Peyer's patch (tissue), 4 donors: ENCODE measurements at places on chromosomes 5 and 9. TPM values are rescaled to one million over a fixed set of nuclear protein-coding genes. Genes with fewer than 3 reads are reported as not detected.

DNA sequence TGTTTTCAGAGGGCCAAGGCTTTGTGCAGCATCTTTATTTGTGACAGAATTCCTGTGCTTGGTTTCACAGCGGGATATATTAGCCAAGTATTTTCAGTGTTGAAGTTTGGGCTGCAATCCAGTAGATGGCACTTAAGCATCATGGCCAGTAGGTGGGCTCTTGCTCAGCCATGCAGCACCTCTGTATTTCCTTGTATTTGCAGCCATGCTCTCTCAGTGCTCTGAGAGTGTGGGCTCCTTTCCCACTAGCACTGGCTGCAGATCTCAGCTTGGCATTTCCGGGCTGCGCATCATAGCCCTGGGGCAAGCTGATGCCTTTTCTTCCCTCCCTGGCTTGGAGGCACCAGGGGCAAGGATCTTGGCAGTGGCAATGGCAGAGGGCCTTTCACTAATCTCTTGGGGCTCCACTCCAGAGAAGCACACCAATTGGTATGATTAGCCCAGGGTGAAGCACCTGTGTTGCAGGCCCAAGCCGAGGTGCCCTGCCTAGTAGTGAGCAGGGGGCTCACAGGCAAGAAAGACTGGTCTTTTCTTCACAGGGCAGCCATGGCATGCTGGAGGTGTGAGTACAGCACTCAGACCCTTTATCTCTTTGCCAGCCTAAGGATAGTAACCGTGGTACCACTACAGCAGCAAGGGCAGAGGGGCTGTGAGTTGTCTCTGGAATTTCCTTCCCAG, 48.3 kb downstream of the SLCO6A1 start:
- DNase-seq, result no peak

DNA sequence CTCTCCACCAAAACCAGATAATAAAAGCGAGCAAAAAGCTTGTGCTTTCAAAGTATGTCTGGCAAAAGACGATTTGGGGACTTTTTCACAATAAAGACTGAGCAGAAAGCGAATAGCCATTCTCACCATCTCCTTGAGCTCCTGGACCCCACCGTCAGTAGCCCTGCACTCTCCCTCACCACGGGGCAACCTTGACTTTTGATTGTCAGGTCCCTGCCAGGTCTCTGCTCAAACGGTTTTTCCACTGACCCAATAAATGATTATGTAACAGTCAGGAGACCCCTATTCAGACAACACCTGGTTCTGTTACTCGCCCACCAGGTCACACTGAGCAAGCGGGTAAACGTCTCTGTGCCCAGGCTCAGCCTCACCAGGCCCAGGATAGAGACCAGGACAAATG, 131.3 kb downstream of the MVB12B start:
- DNase-seq, result peak; percentile 22

- DNase-seq, result no peak
Observed at GRCh38 chr5:55850839-55851674, at the start of gene IL31RA. Gene IL31RA (plus strand): TSS chr5:55851357. CDS start chr5:55851571, 214 bp downstream.

The TMED7 gene
- 119 TPM for total RNA-seq

DNA sequence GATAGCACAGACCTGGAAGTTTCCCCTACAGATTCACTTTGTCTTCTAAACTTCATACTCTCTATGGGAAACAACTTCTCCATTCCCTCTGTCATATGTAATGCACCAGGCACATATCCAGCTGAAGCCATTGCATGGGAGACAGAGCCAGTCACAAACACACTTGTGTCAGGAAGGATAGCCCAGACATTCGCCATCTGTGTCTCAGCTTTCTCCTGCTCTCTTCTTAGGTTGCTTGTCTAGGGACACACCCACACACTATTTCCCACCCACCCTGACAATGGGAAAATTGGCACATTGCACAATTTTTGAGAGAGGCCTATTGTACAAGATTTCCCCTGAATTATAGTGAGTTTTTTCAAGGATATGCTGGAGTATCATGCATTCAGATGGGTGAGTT, 158.4 kb upstream of the MPDZ start:
- no peak for DNase-seq

- no peak for DNase-seq
Observed at GRCh38 chr5:53069626-53070025, 39.9 kb downstream of the MOCS2 start.

The TSPAN17 gene
- total RNA-seq, result 25.4 TPM
